ENCODE measurements at places on chromosomes 1 and 21.
A peak's percentile ranks its signal among the peaks of the same experiment; 100 is the strongest.

GRCh38 chr1:87523466-87523865, 194.8 kb downstream of the LMO4 start:
- DNase-seq: no peak

- no peak for DNase-seq
These were observed 2.1 kb downstream of the DHDDS start for GRCh38 chr1:26434161-26434752.

- no peak for DNase-seq
These were observed 265.5 kb downstream of the PTPRC start for GRCh38 chr1:198904321-198904720.

- DNase-seq: no peak
These were observed 49.5 kb upstream of the VCAM1 start for GRCh38 chr1:100670083-100670482.

- no peak for DNase-seq
These were observed 94.2 kb upstream of the SLC2A1 start for GRCh38 chr1:43052786-43053439.

DNA sequence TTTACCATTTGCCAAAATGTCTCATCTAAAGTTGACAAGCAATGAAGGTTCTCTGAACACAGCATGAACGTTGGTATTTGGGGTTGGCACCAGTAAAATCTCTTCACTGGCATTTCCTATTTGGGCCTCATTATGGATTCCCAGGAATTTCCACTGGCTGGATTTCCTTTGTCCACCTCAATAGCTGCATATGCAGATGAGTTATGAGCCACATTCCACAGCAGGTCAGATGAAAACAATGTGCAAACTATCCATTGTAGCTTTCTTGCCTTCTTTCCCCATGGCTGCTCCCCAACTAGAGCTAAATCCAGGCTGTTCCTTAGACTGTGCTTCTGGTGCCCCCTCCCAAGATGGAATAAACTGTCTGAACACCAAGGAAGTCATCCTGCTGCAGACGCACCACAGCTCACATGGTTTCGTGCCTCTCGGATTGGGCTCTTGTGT, 168.1 kb upstream of the FGGY start:
- DNase-seq: no peak

DNA sequence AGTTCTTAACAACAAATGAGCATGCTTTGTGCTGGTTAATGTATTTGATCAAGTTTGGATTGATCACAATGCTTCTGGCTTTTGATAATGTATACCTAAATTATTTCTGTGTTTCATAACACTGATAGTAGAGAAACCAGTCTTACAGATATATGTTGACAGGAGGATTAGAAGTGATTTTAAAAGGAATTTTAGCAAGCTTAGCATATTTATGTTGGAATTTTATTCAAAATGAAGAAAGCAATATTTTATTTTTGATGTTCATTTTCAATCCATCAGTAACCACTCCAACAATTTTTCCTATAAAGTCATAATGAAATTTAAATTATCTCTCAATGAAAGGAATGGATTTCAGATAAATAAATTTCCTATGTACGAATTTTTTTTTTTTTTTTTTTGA, 291.8 kb downstream of the HHIPL2 start:
- no peak for DNase-seq

GRCh38 chr1:236320671-236321070, 38.9 kb upstream of the ERO1B start:
- DNase-seq: no peak

DNA sequence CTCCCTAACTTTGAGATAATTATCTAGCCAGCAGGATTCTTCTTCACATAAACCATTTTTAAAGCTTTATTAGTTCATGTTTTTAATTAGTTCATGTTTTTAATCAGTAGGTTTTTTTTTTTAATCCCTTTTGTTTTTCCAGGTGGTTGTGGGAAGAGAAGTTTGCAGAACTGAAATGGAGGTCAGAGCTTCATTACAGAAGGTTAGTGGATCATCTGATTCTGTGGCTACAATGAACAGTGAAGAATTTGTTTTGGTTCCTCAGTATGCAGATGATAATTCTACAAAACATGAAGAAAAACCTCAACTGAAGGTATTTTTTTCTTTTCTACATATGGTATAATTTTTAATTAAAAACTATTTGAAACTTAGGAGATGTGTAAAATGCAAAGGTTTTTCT, 59.7 kb downstream of the RABGAP1L start:
- no peak for DNase-seq

- DNase-seq: no peak
These were observed 70.0 kb downstream of the CLCA4 start for GRCh38 chr1:86616871-86617270.

- peak; percentile 55 for DNase-seq
These were observed 210.7 kb upstream of the PTBP2 start for GRCh38 chr1:96510911-96511310.

- no peak for DNase-seq
These were observed 568.3 kb upstream of the ADGRL2 start for GRCh38 chr1:81232420-81232819.

GRCh38 chr1:59272507-59272906, 24.4 kb upstream of the FGGY start:
- no peak for DNase-seq

GRCh38 chr1:80274256-80274655, 1267.7 kb upstream of the ADGRL4 start:
- DNase-seq: no peak

- no peak for DNase-seq
These were observed 53.6 kb downstream of the ADCY10 start for GRCh38 chr1:167860231-167860923.

DNA sequence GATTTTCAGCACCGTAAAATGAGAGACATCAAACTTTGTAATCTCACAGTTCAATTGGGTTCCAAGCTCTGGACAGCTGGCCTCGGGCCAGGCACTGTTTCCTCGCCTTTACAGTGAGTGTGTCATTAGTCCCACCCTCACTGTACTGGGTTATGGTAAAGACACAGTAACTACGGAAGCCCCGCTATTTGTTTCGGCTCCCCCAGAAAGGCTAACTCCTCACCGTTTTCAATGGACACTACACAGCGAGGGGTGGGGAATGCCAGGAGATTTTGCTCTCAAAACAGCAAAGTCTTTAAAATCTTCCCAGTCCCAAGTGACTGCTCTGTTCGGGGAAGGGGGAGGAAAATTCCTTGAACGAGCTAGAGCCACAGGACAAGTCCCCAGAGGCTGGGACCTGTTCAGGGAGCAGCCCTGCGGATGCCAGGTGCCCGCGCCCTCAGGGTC, 757 bp upstream of the SPSB1 start:
- DNase-seq: no peak

DNA sequence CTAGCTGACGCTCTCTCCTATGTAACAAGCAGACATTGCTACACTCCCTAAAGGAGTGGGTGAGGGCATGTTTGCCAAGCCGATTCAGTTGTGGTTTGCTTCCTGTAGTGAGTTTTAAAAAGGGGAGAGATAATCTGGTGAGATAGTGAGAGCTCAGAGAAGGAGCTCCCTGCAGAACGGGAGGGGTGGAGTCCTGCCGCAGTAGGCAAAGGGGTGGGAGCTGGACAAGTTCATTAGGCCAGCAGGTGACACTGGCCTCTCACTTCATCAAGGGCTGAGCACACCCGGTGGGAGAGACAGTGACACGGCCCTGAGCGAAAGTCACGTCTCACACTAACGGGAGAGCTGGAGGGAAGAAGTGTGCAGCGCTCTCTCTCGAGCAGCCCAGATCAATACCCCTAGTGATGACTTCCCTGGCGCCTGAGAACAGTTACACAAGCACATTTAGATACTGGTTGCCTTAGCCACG, 144.0 kb upstream of the CD34 start:
- no peak for DNase-seq

DNA sequence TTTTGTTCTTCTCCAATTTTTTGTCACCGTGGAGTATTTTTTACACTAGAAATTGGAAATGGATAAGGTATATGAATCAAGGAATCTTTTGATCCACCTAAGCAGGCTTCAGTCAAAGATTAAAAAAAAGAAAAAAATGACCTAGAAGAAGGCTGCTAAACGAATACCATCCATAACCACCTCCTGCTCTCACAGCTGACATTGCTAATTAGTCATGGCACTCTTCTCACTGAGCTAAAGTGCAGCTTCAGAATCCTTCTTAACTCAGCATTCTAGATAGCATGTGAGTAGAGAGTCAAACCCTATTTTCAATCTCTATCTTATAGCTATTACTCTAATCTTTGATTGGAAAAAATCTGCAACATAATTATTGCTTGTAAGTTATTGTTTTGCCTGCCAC, 40.2 kb upstream of the ST6GALNAC5 start:
- DNase-seq: no peak

- peak; percentile 76 for DNase-seq
These were observed 305.0 kb upstream of the ST6GALNAC5 start for GRCh38 chr1:76562292-76562691.

GRCh38 chr1:56120021-56120420, 459.3 kb downstream of the PLPP3 start:
- DNase-seq: no peak

DNA sequence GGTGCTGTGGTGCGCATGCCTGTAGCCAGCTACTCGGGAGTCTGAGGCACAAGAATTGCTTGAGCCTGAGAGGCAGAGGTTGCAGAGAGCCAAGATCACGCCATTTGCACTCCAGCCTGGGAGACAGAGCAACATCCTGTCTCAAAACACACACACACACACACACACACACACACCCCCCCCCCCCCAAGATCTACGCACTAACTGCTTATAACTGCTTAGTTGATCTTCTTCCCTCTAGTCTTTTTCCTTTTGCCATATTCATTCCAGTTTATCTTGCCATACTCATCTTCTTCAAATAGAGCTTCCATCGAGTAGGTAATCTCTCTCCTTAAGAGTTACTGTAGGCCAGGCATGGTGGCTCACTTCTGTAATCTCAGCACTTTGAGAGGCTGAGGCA, 20.9 kb downstream of the EPB41 start:
- no peak for DNase-seq

DNA sequence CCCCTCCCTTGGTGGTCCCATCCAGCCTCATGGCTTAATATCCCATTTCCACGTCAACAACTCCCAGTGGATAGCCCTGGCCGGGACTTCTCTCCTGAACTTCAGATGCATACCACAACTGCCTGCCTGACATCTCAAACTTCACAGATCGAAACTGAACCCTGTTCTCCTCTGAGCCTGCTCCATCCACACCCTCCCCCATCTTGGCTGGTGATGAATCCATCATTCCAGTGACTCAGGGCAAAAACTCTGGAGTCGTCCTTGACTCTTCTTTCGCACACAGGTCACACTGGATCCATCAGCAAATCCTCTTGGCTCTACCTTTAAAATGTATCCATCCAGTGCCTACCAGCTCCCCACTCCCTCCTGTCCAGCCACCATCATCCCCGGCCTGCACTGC, 3.9 kb downstream of the TAS1R2 start:
- DNase-seq: no peak

- no peak for DNase-seq
These were observed 29.9 kb downstream of the SPAG17 start for GRCh38 chr1:118155106-118155505.

- DNase-seq: no peak
These were observed 126.2 kb upstream of the ETS2 start for GRCh38 chr21:38679534-38679933.

GRCh38 chr1:226203240-226203639, 16.7 kb upstream of the ACBD3 start:
- DNase-seq: no peak

DNA sequence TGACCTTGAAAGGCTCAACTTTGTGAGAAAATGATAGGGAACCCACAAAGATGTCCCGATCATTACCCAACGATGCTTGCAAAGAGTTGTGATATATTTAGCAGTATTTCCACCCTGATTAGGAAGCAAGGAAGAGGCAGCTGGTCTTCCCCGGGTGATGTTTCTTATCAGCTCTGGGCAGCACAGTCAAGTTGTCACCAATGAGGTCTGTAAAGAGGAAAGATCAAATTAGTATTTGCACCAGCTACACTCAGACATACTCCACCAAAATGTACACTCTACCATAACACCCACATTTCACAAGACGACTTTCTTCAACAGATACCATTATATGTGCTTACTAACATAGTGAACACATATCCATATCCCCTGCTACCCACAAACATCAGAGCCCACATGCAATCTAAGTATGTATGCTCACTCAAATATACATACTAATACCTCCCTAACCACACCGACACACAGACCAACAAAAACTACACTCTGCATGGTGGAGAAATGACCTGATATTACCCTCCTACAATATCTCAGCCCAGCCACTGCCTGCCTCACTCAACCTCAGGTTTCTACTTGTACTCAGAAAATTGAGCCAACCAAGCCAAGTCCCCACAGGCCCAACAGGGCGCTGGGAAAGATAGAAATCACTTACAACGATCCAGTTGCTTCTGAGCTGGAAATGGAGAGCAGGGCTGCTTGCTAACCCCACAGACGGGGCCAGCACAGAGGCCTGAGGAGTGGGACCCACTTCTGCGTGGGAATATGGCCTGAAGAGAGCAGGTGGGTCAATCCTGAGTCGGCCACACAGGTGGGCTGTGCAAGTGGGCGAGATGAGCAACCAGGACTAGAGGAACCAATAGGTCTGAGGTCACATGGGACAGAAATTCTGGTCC, 4.6 kb upstream of the BTG2 start:
- no peak for DNase-seq

GRCh38 chr1:2248127-2248826, 20.2 kb downstream of the SKI start:
- DNase-seq: no peak

DNA sequence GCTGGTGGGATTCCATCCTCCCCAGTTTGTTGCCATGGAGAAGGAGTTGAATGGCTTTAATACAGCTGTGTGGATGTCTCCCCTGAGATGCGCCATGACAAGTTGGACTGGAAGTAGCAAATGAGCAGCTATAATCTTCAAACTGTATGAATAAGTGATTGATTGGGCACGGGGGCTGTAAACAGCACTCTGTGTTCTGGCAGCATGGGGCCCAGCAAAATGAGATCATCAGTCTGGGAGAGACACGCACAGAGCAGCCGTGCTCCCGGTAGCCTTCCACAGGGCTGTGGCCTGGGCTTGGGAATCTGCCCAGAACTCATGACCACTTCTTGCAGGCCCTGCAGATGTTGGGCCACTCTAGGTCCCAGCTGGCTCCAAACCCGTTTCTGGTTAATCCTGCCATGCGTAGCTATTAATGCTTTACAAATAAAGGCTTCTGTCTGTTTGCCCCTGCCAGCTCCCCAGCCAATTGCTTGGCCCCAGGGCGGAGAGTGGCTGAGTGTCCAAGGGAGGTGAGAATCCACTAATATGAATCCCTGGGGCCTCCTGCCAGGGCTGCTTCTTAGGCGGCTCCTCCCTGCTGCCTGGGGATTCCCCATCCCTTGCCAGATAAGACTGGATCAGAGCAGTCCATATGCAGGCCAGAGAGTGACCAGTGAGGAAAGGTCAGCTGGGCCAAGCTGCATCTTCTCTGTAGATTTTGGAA, 642.9 kb downstream of the AJAP1 start:
- no peak for DNase-seq
